Right cardiac atrium (tissue), 5 donors: ENCODE measurements at places on chromosomes 6 and 20. TPM values are rescaled to one million over a fixed set of nuclear protein-coding genes. Genes with fewer than 3 reads are reported as not detected.

The GGTLC1 gene
- total RNA-seq = not detected

DNA sequence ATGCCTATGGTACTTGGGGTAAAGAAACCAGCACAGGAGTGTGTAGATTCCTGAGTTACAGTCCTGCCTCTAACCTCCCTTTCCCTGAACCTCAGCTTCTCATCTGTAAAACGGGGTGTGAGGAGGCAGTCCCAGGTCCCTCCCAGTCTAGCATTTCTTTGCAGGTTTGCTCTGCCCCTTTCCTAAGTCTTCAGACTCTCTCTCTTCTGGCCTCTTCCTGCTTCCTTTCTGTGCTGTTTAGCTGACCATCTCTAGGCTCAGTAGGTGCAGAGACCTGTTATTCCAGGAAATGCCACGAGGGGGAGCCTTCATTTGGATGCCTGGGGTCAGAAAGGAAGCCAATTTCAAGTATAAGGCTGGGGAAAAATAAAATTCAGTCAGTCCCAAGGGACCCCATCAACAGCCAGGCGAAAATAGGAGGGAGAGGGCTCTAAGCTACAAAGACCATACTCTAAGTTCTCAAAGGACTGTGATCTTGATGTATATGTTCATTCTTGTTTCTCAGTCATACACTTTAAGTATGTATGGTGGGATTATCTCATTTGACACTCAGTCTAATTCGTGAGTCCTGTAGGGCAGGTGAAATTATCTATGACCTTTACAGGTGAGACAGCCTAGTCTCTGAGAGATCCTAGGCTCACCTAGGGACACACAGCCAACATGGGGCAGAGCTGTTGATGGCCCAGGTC, 89.1 kb downstream of the NCR2 start:
- peak; percentile 93 for DNase-seq

- DNase-seq = no peak
Observed at GRCh38 chr6:85754894-85755293, 112.2 kb upstream of the SYNCRIP start.

The ARMH2 gene
- total RNA-seq = not detected

- no peak for DNase-seq
Observed at GRCh38 chr6:154232013-154232910, 124.3 kb downstream of the IPCEF1 start.

- no peak for DNase-seq
Observed at GRCh38 chr6:141551318-141551717, 581.4 kb upstream of the GJE1 start.

The FHL5 gene
- total RNA-seq = 0.62 TPM

DNA sequence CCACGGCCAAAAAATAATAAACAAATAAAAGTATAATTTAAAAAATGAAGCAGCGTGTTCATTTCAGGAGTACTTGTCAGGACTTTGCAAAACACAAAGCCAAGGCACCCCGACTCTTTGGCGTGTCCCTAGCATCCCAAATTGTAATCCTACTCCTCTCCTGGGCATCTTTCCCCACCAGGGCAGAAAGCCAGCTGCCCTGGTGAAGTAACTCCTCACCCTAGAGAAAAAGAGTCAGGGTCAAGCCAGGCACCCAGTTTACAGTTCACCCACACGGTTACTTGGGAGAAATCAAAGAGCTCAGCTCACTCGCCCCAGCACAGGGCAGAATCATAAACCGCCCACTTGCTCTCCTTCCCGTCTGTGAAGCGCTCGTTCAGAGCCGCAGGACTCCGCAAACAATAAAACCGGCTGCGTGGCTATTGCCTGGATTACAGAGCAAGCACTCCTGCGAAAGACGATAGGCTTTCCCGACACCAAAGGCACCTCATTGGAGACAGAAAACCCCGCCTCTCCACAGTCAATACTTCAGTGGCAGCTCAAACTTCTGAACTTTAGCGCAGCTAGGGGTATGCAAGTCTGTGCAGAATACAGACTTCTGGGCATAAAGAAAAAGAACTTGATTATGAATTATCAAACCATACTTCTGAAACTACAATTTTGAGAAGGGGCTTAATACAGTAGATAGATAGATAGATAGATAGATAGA, 73.0 kb upstream of the NHSL1 start:
- peak; percentile 71 for DNase-seq

The C20orf204 gene
- 0.46 TPM for total RNA-seq

The ARHGAP40 gene
- not detected for total RNA-seq

The OR2H1 gene
- not detected for total RNA-seq

The DEF6 gene
- total RNA-seq = 2.2 TPM

- no peak for DNase-seq
Observed at GRCh38 chr20:63856098-63856511, 5.2 kb upstream of the ABHD16B start.

GRCh38 chr6:138654715-138655634, 118.6 kb upstream of the CCDC28A start:
- DNase-seq = no peak

DNA sequence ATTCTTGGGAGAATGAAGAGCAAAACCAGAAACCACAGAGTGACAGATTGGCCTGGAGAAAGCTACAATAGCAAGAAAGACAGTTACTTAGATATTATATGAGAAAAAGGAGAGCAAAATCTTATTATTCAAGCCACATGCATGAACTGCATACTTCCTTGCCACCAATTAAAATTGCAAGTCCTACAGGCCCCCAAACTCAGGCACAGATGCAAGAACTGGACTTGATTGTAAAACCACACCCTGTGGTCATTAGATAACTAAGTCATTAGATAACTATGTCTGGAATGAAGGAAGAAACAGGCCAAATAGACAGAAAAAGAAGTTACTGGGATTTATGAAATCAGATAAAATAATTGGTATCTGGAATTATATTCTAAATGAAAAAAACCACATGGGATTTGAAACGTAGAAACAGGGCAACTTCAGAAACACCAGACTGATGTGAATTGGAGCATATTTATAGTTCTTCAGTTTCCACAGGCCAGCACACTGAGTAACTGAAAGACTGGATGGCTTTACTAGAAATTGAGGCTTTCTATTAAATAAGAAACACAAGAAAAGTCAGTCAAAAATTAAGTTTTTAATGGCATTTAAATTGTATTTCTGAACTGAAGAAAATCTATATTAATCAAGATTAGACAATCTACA, 49.4 kb upstream of the CARMIL1 start:
- no peak for DNase-seq

DNA sequence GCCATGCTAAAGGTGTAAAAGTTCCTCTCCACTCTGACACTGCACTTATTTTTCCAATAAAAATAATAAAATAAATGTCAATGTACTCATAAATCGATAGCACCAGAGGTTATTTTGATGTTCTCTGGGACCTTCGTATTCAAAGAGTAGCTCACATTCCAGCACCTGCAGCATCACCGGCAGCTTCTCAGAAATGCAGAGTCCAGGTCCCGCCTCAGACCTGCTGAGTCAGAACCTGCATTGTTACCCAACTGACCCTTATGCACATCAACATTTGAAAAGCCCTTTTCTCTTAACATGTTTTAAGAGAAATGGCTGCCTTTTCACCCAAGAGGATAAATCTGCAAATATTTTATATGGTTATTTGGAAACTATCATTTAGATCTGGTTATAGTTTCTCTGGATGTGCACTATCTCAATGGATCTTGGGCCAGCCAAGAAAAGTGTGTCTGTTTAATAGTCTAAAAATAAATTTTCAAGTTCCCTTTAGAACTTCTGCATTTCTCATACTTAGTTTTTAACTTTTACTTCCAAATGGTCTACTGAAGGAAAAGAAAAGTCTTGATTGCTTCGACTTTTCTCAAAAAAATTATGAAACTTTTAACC, 216.2 kb upstream of the PRDM1 start:
- DNase-seq = no peak

The LTB gene
- 0.60 TPM for total RNA-seq

- no peak for DNase-seq
Observed at GRCh38 chr20:24443436-24443835, 26.0 kb upstream of the SYNDIG1 start.

DNA sequence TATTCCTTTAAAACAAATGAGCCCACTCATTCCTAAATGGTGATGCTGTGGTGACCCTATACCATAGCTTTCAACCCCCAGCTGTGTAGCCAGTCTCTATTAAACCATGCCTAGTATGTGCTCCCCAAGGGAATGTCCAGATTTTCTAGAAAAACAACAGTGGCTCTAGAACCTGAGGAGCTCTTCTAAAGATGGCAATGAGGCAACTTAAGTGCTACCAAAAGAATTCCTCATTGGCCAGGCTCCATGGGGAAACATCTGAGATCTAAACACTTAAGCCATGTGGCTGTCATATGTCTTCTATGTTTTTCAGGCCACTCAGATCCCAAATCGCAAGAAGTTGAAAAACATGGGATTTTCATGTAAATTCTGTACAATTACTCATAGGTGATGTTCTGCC, 191.0 kb downstream of the TPBG start:
- no peak for DNase-seq
